ENCODE measurements at places on chromosomes 16 and 17. TPM values are rescaled to one million over a fixed set of nuclear protein-coding genes. Genes with fewer than 3 reads are reported as not detected.

Gene TLCD1
- 47.0 TPM for total RNA-seq

Gene NTN3
- total RNA-seq: 0.05 TPM

Gene HOXB8
- 7.8 TPM for total RNA-seq

Gene ACACA
- 56.6 TPM for total RNA-seq

Gene TMEM238L
- total RNA-seq: not detected

Gene CDH8
- total RNA-seq: 0.28 TPM

Gene TBC1D3I
- total RNA-seq: 0.23 TPM

Gene MSL1
- total RNA-seq: 62.7 TPM

Gene DPEP3
- total RNA-seq: not detected

Gene TRIM72
- 0.02 TPM for total RNA-seq

Gene KRT33B
- total RNA-seq: 0.06 TPM

Gene STH
- total RNA-seq: not detected

Gene KCNJ18
- not detected for total RNA-seq

Gene TEKT1
- 0.12 TPM for total RNA-seq

Gene PYY
- not detected for total RNA-seq

Gene RSL1D1
- 222 TPM for total RNA-seq

Gene MGAT5B
- 25.5 TPM for total RNA-seq

Gene KCNAB3
- 2.9 TPM for total RNA-seq

Gene CASKIN2
- 8.2 TPM for total RNA-seq

Data from A549 treated with RU486 at 1 μM for 4 hours (cell line).